Lung microvascular endothelial cell (primary cell): ENCODE measurements at places on chromosomes 11 and 22.

- peak; percentile 65 for DNase-seq
Measured at GRCh38 chr22:31969789-31970489, 25.6 kb downstream of the YWHAH start.

- no peak for DNase-seq
Measured at GRCh38 chr11:927871-928270, 2.2 kb downstream of the AP2A2 start.

GRCh38 chr11:17588721-17589120 lies 41.7 kb downstream of the OTOG start:
- DNase-seq, result no peak

DNA sequence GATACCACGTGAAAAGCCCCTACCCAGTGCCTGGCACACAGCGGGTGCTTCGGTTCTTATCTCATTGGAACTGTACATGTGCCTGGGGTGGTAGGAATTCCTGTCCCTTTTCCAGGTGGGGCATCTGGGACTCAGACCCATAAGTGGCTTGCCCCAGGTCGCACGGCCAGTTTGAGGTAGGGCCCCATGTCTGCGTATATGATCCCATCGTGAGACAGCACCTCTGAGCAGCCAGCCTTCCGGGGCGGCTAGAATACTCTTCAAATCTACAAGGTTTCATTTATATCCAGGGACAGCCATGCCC lies 33.5 kb upstream of the SMIM38 start:
- DNase-seq, result no peak
